ENCODE measurements at places on chromosomes 5 and 9. TPM values are rescaled to one million over a fixed set of nuclear protein-coding genes. Genes with fewer than 3 reads are reported as not detected.

ZFP2 gene
- total RNA-seq: 0.53 TPM

PROP1 gene
- total RNA-seq: not detected

CDH6 gene
- 0.13 TPM for total RNA-seq

KCNV2 gene
- total RNA-seq: not detected
